ENCODE measurements at places on chromosomes 7 and 10. TPM values are rescaled to one million over a fixed set of nuclear protein-coding genes. Genes with fewer than 3 reads are reported as not detected.

- no peak for DNase-seq
- peaks cover 19% of the 10 kb centered on the region for H3K27me3 ChIP-seq
- H3K4me1 ChIP-seq: no peaks in the 10 kb centered on the region
- H3K27ac ChIP-seq: no peak overlapping the region
- no peaks in the 10 kb centered on the region for H3K36me3 ChIP-seq
Measured at GRCh38 chr10:9596368-9596920, 1421.2 kb upstream of the CELF2 start.

- H3K4me1 ChIP-seq: peaks cover 11% of the 10 kb centered on the region
- H3K27ac ChIP-seq: no peak overlapping the region
- H3K27me3 ChIP-seq: no peaks in the 10 kb centered on the region
- DNase-seq: no peak
- H3K36me3 ChIP-seq: peaks cover 7% of the 10 kb centered on the region
Measured at GRCh38 chr7:39674406-39674805, 51.0 kb downstream of the RALA start.

DNA sequence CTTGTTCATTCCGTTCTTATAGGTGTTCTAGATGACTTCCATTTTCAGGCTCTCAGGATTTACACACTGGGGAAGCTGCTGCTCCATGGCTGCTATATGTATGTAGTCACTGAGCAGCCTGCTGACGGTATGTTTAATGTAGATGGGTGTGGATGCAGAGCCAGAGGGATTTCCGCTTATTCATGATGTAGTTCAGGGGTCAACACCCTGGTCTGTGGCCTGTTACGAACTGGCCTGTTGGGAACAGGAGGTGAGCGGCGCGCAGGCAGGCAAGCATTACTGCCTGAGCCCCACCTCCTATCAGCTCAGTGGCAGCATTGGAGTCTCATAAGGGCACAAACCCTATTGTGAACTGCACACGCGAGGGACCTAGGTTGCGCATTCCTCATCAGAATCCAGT lies 33.9 kb downstream of the DNAJB6 start:
- no peak for DNase-seq
- no peak overlapping the region for H3K27ac ChIP-seq
- H3K36me3 ChIP-seq: peaks cover 13% of the 10 kb centered on the region
- H3K4me1 ChIP-seq: peaks cover 32% of the 10 kb centered on the region
- H3K27me3 ChIP-seq: no peaks in the 10 kb centered on the region

DNA sequence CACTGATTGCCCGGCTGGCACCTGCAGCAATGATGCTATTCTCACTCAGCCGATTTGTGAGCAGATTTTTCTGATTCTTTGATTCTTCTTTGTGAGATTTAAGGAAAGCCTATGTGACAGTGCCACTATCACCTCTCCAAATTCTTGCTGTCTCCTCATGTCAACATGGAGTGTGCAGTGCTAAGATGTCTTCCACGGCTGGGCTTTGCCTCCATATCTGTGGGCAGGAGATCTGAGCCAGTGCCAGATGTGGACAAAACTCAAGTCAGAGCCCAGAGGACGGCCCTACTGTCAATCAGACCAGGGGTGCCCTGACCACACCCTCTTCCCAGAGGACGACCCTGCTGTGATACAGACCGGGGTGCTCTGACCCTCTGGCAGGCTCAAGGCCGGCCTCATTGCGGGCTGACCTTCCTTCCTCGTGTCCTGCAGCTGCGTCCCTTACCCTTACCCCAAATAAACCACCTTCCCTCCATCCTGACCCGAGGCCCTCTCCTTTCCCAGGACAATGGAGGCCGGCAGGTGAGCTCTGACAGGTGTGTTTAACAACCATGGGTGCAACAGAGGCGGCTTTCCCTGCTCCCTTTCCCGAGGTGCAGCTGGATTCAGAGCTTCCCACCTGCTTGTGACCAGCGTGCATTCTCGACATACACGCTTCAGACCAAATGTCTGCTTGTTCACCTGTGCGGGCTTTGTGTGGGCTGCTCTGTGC lies 221.4 kb downstream of the ADARB2 start:
- H3K27me3 ChIP-seq: no peaks in the 10 kb centered on the region
- no peaks in the 10 kb centered on the region for H3K4me1 ChIP-seq
- H3K36me3 ChIP-seq: no peaks in the 10 kb centered on the region
- DNase-seq: no peak
- no peak overlapping the region for H3K4me3 ChIP-seq
- no peak overlapping the region for H3K27ac ChIP-seq

- peaks cover 5% of the 10 kb centered on the region for H3K27me3 ChIP-seq
- no peaks in the 10 kb centered on the region for H3K4me1 ChIP-seq
- DNase-seq: no peak
Measured at GRCh38 chr10:67664942-67665341, 31.1 kb downstream of the CTNNA3 start.

- no peak overlapping the region for H3K27ac ChIP-seq
- no peaks in the 10 kb centered on the region for H3K36me3 ChIP-seq
- peaks cover 18% of the 10 kb centered on the region for H3K27me3 ChIP-seq
Measured at GRCh38 chr10:33005322-33006301, 47.6 kb upstream of the ITGB1 start.

- peaks cover 23% of the 10 kb centered on the region for H3K27me3 ChIP-seq
- H3K4me3 ChIP-seq: no peak overlapping the region
- no peak for DNase-seq
Measured at GRCh38 chr7:86929293-86930109, 130.0 kb downstream of the ELAPOR2 start.

GRCh38 chr7:21256310-21256877 lies 171.5 kb upstream of the SP4 start:
- H3K27ac ChIP-seq: no peak overlapping the region
- no peaks in the 10 kb centered on the region for H3K4me1 ChIP-seq

GRCh38 chr7:103065667-103066066 lies 8.9 kb downstream of the FBXL13 start:
- H3K36me3 ChIP-seq: peaks cover 1% of the 10 kb centered on the region
- no peak overlapping the region for H3K27ac ChIP-seq

GRCh38 chr10:70066190-70066589 lies 13.5 kb downstream of the MACROH2A2 start:
- no peak overlapping the region for H3K27ac ChIP-seq
- H3K4me1 ChIP-seq: peaks cover 4% of the 10 kb centered on the region
- H3K27me3 ChIP-seq: peaks cover 6% of the 10 kb centered on the region

GRCh38 chr7:71364551-71364950 lies 232.6 kb downstream of the GALNT17 start:
- no peak for DNase-seq
- H3K4me3 ChIP-seq: no peak overlapping the region
- H3K4me1 ChIP-seq: no peaks in the 10 kb centered on the region

- peaks cover 31% of the 10 kb centered on the region for H3K4me1 ChIP-seq
- no peaks in the 10 kb centered on the region for H3K27me3 ChIP-seq
- peak overlapping the region; percentile 35 for H3K4me3 ChIP-seq
- no peaks in the 10 kb centered on the region for H3K36me3 ChIP-seq
- no peak for DNase-seq
Measured at GRCh38 chr10:31147210-31147608, 115.5 kb upstream of the ZNF438 start.

DNA sequence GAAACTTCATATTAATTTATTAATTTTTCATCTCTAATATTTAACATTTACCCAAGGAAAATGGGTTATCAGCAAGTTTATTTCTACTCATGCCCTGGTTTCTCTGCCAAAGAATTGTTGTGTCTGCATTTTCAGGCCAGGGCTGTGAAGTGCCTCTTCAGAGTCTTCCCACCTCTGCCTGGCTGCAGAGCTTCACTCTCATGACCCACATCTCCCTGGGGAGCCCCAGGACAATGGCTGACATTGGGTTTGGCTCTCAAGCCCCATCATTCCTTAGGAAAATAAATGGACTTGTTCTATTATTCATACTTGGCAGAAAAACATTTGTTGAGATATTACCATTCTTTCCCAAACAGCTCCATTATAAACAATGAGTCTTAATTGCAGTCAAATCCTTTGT lies 30.3 kb downstream of the CACNA2D1 start:
- H3K27ac ChIP-seq: no peak overlapping the region
- H3K4me1 ChIP-seq: no peaks in the 10 kb centered on the region
- DNase-seq: no peak
- H3K4me3 ChIP-seq: no peak overlapping the region

Gene NEUROG3
- 0.39 TPM for total RNA-seq

Gene SHLD2
- total RNA-seq: 33.3 TPM

Gene EPHB6
- 10.9 TPM for total RNA-seq
